Head of caudate nucleus (tissue), 42 donors: ENCODE measurements at places on chromosomes 5 and 9.

GRCh38 chr5:163571744-163572143, 66.3 kb downstream of the MAT2B start:
- no peak for DNase-seq

- DNase-seq: no peak
Observed at GRCh38 chr5:124575725-124576124, 170.7 kb downstream of the ZNF608 start.

DNA sequence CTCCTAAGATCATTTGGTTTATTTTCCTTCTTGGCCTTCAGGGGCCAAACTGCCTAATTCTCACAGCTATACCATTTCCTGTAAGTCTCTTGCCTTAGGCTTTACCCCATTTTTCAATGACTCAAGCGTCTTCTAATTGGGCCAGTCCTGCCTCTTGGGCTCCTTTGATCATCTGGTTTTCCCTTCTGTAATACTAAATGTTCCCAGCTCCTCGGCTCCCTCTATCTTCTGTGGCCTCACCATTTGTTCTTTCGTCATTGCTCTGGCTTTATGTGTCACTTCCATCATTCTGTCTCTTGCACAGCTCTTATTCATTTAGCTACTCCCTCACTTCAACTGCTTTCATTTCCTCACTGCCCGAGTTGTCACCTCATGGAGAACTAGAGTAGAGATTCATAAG, 14.5 kb upstream of the SPINK7 start:
- no peak for DNase-seq

DNA sequence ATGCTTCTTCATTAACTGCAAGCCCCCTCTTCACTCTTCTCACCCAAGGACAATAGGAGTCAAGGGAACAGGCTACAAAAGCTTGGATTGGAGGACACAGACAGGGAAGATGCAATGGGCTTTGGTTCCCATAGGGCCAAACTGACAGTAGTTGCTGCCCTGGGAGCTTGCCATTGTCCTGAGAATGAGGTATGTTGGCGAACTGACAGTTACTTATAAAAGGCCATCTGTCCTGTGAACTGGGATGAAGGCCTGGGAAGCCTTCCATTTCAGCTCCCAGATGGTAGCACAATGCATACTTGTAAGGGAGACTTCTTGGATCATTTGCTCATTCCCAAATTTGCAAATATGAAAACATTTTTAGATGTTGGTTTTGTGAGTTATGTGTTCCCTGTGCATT, 88.9 kb downstream of the SNCAIP start:
- no peak for DNase-seq
